A549 (cell line): ENCODE measurements at places on chromosomes 3 and 15.

DNA sequence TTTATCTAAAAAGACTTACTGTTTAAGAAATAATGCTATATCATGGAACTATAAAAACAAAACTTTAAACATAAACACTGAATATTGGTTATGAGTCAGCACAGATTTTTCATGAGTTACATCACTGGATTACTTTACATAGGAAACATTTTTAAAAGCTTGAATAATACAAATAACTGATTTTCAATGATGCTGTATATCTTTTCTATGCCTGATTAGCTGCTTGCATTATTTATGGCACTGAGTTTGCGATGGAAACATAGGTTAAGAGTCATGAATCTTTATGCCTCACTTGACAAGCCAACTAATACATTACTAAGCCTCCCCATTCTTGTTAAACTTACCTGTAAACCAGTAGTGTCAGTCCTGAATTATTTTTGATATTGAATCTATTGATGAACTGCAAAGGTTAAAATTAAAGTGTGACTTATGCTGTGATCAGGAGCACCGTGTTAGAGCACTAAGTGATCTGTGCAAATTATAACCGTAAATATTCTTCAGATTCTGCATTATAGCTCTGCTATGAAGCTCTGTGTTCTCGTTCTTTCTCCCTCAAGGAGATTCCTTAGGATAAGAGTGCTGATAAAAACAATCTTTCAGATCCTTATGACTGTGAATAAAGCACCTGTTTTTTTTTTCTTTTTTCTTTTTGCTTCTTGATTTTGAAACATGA is 437.3 kb upstream of the BCHE start:
- DNase-seq, result no peak

GRCh38 chr3:104819333-104819732 is 547.4 kb upstream of the ALCAM start:
- DNase-seq, result no peak

DNA sequence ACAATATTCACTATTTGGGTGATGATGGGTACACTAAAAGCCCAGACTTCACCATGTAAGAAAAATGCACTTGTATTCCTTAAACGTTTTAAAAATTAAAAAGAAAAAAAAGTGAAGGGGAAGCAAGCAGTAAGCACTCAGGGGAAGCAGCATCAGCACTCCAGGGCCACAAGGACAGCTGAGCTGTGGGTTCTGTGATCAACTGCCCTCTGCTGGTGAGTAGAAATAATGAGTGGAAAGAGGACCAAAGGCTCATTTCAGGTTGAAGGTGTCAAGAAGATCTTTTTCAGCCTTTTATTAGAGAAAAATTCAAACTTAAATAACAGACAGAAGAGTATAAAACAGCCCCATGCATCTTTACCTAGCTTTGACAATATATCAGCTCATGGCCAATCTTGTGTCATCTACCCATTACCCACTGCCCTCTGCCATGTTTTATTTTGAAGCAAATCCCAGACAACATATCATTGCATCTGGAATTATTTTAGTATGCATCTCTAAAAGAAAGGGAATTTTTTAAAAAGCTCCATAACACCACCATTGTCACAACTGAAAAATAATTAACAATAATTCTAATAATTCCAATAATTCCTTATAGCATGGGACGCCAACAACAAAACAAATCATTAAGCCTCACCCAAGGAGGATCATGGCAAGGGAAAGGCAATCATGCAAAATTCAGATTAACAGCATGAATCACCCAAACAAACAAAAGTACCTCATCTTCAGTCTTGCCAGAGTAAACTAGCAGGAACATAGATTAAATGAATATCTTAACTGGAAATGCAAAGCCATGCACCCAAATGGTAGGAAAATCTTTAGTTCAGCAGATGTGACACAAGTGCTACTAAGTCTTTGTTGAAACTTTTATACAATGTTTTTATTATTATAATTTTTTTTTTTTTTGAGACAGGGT is 42.5 kb downstream of the TAMM41 start:
- peak; percentile 68 for DNase-seq

DNA sequence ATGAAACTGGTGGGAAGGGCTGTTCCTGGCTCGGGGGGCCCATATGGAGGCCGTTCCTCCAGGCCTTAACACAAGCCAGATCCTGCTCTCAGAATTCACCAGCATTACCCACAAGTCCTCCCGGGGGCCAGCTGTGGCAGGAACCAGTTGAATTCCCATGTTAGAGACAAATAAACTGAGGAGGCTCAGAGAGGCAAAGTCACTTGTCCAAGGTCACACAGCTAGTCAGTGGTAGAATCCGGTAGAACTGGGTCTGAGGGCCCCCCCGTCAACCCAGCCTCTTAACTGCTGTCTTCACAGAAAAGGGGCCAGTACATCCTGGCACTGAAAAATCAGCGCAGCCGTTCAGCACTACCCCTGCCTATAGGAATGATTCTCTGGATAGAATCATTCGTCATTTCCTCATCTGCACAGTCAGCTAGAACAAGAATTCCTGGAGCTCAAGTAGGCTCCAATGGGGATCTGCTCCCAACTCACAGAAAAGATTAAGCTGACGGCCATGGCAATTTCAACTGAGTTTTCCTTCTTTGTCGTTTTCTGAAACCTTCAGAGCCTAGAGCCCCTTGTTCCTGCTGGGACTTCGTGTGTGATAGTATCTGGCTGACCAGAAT is 12.2 kb upstream of the TSEN2 start:
- no peak for DNase-seq

- no peak for DNase-seq
Observed at GRCh38 chr3:142022381-142022780, 127.0 kb downstream of the TFDP2 start.

- DNase-seq, result no peak
Observed at GRCh38 chr3:6125520-6125919, 735.4 kb upstream of the GRM7 start.

DNA sequence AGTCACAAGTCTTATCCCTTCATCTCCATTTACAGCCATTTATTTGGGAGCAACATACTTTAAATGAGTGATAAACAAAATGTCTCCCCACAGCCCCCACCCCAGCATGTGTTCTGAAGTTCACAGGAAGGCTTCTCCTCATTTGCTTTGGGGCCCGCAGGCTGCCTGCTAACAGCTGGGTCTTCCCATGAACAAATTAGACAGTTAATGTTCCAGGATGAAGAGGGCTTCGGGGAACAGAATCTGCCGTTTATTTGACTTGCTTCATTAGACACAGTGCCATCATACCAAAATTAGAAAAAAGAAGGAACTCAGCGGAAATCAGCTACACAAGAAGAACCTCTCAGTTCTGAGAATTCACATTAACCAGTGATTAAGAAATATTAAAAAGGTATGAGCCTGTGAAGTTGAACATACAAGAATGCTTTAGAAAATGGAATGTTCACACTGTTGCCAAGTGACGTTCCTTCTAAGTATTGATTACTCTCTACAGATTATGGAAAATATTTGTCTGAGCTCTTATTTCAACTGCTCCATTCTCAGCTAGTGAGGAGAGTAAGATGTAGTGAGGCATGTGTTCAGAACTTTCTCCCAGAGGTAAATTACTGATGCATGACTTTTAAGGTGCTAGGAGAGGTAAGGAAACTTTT is 107.5 kb upstream of the THBS1 start:
- no peak for DNase-seq

DNA sequence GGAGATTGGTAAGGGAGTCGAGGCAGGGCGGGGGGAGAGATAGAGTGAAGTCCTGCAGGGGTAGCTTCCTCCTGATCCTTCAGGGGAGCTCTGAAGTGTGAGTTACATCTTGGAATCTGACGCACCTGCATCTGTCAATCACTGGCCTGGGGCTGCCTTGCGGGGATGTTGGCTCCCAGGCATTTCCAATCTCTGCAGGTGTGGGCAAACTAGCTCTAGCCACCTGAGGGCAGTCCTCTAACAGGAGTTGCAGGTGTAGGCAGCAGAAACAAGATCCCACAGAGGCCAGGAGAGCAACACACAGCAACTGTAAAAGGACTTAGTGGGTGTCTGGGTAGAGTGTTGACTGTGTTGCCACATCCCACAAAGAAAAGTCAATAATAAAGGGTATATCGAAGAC is 63.6 kb downstream of the ZNF621 start:
- no peak for DNase-seq

DNA sequence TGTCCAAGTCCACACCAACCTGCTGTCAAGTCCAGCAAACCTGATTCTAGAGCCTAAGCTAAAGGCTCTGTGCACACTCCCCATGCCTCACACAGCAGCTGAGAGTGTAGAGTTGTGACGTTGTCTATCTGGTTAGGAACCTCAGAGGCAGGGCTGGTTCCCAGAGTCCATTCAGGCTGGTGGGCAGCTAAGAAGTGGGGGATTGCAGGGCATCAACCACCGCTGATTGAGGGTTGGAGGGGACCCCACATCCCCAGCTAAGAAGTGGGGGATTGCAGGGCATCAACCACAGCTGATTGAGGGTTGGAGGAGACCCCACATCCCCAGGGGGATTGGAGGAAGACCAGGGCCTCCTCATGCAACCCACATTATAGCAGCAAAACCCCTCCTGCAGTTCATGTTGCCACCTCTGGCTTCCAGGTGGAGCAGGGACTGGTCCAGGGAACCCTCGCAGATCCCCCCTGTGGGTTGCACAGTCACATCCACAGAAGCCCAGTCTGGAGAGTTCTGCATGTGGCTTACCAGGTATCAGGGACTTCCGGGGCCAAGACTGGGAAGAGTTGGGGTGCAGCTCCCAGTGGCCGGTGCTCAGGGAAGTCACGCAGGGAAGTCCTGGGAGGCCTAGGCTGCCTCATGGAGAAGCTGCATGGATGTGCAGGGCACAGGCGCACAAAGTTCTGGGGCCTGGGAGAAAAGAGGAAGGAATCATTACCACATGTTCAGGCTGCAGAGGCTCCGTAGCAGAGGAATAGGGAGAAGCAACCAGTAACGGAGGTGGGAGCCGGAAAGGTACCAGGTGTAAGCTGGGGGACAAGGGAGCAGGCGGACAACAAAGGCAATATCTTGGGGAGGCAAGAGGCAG is 71.4 kb upstream of the PCSK6 start:
- DNase-seq, result no peak

- no peak for DNase-seq
Observed at GRCh38 chr15:60901647-60902046, 327.5 kb downstream of the RORA start.

DNA sequence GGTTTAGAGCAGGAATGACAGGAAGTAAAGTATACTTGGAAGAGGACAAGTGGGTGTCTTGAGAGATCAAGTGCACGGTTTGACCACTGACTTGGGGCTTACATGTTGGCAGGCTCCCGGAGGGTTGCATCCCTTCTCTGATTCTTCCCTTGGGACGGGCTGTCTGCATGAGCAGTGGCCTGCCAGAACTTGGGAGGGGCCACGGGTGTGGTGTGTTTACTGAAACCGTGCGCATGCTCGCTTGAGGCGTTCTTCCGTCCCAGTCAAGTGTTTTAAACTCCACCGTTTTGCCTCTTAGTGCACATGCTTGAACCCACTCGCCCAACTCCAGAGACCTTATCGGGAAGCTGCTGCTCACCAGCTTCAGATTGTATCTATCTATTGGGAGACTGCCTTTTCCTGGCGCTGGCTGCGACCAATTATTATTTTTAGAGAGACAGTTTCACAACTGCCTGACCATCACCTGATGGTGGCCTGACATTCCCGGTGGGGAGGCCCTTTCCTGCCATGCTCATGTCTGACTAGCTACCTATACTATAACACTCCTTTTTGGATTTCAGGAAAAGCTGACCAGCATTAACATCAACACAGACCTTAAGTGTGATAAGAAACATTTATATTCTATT is 14.9 kb upstream of the C3orf22 start:
- peak; percentile 17 for DNase-seq

DNA sequence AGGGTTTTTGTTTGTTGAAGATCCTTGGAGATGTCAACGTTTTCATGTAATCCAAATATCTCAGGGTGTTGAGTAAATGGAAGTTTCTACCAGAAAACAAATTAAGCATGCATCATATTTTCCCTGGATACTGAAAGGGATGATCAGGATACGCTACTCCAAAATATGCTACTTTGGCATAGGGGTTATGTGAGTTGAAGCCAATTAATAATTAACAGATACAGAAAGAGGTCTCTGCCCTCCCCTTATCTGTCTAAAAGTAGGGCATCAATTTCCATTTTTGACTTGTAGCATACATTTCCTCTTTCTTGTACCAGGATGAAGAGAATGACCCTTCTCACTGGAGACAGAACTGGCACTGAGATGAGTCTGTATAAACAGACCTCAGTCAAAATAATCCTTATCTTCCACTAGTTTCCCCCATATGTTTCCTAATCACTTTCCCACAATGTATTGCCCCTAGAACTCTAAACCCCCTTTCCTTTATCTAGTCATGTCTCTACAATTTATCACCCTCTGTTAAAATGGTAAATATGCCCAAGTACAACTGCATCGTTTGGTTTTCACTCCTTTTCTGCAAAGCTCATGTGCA is 17.4 kb upstream of the ASB14 start:
- DNase-seq, result no peak

DNA sequence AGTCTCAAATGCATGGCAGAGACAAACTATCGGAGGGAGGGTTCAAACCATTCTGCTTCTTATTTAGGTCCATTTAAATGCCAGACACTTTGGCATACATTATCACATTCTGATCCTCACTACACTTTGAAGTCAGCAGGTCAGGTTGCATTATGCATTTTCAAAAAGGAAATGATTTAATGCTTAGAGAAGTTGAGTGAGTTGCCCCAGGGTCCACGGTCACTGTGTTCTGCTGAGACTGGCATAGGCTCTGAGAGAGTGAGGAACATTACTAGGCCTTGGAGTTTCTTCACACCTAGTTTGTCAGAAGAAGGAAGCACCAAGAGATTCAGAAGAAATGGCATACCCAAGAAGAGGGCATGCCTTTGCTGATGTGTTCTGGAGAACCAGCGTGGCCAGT is 46.3 kb upstream of the ACAN start:
- no peak for DNase-seq

- peak; percentile 1 for DNase-seq
Observed at GRCh38 chr3:166190360-166190759, 353.1 kb upstream of the BCHE start.

GRCh38 chr3:177358091-177358976 is 161.1 kb upstream of the TBL1XR1 start:
- peak; percentile 92 for DNase-seq

DNA sequence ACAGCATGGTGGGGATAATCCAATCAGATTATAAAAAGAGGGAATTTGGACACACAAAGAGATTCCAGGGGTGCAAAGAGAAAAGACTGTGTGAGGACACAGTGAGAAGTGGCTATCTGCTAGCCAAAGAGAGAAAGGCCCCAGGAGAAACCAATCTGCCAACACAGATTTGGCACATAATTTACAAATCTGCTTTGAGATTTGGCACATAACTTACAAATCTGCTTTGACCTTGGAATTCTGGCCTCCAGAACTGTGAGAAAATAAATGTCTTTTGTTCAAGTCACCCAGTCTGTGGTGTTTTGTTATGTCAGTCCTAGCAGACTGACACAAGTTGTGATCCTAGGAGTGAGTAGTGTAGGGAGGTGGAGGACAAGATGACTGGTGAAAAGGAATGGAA is 3.5 kb upstream of the TM4SF18 start:
- no peak for DNase-seq

- DNase-seq, result no peak
Observed at GRCh38 chr3:37125195-37126073, 48.9 kb downstream of the LRRFIP2 start.

- no peak for DNase-seq
Observed at GRCh38 chr3:17047162-17047561, 162.4 kb downstream of the PLCL2 start.

GRCh38 chr3:167188592-167188991 is 191.5 kb downstream of the ZBBX start:
- no peak for DNase-seq
